ENCODE measurements at places on chromosomes 2 and 18.
A peak's percentile ranks its signal among the peaks of the same experiment; 100 is the strongest.

GRCh38 chr18:79440316-79441110 lies 44.8 kb downstream of the NFATC1 start:
- DNase-seq = no peak

GRCh38 chr2:4831751-4832150 lies 860.4 kb upstream of the SOX11 start:
- no peak for DNase-seq

DNA sequence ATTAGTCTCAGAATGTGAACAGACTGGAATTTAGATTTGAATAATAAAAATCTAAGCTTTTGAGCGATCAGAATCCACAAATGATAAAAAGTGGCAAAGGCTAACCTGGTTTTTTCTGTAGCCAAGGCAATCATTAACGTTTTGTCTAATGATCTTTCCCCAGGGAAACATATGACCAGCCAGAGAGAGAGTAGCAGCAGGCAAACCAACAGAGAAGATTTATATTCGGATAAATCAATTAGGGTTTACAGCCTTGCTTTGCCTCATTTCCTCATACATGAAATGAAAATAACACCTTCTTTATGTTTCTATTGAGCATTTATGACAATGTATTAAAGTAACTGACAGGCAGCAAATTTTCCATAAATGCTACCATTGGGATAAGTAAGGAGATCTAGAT lies 14.5 kb downstream of the TIA1 start:
- DNase-seq = no peak

GRCh38 chr2:63581298-63581961 lies 6.8 kb downstream of the WDPCP start:
- DNase-seq = no peak

- no peak for DNase-seq
Measured at GRCh38 chr18:51726614-51727013, 529.1 kb upstream of the MEX3C start.

- peak; percentile 20 for DNase-seq
Measured at GRCh38 chr18:68035774-68036522, 519.4 kb upstream of the DSEL start.

GRCh38 chr2:119059287-119059686 lies 99.3 kb downstream of the C1QL2 start:
- DNase-seq = no peak

DNA sequence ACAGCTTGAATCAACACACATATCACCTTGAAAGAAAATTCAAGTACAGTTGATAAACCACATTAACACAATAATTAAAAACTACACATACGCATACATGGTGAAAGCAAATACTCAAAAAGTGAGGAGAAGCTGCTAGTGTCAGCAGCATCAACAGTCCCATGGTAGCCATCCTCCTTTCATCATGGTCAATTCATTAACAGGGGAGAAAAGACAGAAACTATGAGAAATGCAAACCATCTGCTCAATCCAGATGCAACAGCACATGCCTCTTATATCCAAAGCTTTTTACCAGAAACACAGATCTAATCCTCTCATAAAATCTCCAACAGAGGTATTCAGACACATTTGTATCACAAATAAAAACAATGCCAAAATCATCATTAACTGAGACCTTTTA lies 81.9 kb upstream of the CHRNA1 start:
- DNase-seq = peak; percentile 30

DNA sequence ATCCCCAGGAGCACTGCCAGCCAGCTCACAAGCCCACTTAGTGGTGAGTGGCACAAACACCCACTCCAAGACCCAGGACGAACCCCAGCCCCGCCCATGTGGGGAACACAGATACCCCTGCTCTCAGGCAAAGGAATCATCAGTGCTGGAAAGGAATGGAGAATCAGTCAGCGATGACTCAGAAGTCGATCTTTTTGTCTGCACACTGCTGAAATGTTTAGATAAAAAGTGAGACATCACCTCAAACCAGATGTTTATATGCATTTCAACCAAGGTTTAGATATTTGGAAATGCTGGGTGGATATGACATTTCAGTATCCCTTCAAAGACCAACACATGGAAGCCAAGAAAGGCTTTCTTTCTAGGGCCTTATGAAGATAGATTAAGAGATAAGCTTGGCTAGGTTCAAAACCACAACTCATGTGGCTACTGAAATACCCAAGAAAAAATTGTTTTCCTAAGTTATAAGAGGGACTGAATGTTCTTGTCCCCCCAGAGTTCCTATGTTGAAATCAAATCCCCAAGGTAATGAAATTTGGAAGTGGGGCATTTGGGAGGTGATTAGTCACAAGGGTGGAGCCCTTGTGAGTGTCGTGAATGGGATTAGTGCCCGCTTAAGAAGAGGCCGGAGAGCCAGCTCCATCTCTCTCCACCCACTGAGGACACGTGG lies 43.7 kb downstream of the POU3F3 start:
- peak; percentile 71 for DNase-seq

- no peak for DNase-seq
Measured at GRCh38 chr18:36905571-36905970, 76.6 kb downstream of the KIAA1328 start.

- peak; percentile 3 for DNase-seq
Measured at GRCh38 chr2:1136067-1136466, 185.4 kb downstream of the SNTG2 start.

- peak; percentile 97 for DNase-seq
Measured at GRCh38 chr18:28176948-28177827, at the start of gene CDH2. Gene CDH2, minus strand, starts transcription at chr18:28177130. Its CDS starts 108 bp downstream, at chr18:28177022.

- no peak for DNase-seq
Measured at GRCh38 chr2:43460174-43460546, 135.7 kb downstream of the THADA start.

DNA sequence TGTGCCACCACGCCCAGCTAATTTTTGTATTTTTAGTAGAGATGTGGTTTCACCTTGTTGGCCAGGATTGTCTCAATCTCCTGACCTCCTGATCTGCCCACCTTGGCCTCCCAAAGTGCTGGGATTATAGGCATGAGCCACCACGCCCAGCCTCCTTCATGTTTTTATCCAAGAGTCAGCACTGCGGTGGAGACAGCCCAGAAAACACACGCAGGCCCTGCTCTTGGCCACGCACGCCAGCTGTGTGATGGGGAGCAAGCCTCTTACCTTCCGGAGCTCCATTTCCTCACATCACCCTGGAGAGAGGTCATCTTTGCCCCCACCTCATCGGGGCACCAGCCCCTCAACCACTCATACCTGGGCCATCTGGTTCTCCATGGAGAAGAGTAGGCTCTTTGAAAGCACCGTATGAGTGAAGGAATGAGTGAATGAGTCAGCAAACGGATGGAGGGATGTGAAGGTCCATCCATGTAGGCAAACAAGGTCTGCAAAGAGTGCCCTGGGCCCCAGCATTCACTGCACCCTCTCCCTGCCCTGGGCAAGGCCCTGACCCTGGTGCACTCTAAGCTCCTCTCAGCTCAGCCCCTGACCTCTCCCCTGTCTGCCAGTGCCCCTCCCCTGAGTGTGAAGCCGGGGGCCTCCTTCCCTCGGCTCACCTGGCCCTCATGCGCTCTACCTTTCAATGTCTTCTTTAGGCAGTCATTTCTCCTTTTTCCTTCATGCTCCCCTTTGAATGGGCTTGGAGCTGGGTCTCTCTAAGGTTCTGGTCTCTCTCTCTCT lies 7.4 kb downstream of the GYPC start:
- no peak for DNase-seq

DNA sequence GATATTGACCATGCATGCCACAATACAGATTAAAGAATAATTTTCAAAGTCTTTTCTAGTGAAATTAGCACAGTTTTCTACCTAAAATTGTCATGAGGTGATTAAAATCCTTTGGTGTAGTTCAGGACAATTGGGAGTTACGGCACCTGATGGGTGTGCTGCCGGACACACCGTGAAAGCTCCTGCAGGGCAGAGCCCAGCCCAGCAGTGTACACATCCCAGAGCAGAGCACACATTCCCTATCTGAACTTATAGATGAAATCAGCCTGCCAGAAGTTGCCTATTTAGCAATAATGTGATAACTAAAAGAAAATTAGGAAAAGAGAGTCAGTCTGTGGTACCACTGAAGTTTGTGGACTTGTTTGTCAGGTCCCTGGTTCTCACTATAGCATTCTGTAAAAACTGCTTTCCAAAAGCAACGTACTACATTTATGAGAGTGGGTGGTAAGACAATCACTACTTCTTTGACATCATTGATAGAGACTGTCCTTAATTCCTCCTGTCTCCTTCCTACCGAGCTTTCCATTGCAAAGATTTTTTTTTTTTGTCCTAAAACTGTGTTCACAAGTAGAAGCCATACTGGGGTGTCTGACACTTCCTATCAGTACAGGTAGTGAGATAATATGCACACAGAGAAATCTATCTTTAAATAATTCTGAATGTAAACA lies 3.4 kb downstream of the CYTIP start:
- DNase-seq = no peak

DNA sequence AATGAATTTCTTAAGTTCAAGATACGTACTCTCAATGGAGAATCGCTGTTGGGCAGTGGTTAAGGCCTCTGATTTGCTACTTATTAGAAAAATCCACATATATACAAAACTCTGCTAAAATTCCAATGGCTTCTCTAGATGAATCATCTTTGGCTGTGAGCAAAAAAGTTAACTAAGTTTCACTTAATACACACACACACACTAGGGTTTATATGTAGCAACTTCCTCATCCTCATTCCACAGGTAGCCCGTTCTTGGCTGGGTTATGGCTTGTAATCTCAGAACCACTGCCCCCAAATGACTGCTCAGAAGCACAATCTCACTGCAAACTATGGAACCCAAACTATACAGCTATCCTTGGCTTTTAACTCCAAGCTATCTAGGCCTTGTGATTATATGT lies 99.7 kb downstream of the SMAD2 start:
- no peak for DNase-seq

GRCh38 chr2:141927536-141927935 lies 203.3 kb downstream of the LRP1B start:
- DNase-seq = peak; percentile 75

- DNase-seq = no peak
Measured at GRCh38 chr18:25231327-25231691, 120.7 kb downstream of the ZNF521 start.

GRCh38 chr2:237264480-237265219 lies 149.3 kb downstream of the COL6A3 start:
- peak; percentile 82 for DNase-seq

GRCh38 chr2:85806358-85807118 lies 52.7 kb downstream of the ATOH8 start:
- no peak for DNase-seq

DNA sequence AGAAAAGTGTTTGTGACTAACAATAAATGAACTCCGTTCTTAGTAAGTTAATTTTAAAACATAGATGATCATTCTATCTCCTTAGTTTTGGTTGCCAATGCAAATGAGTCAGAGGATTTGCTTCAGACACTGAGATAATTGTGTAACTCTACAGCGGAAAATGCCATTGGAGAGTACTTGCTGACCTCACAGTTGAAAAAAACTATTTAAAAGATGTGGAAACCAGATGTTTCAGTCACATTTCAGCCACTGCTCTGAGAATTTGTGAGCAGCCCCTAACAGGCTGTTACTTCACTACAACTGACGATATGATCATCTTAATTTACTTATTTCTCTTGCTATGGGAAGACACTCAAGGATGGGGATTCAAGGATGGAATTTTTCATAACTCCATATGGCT lies at the start of gene TNFAIP6:
TSS of gene TNFAIP6 (plus strand) at position 234 of the 400 bp plus-strand sequence. CDS start at position 309, 75 bp downstream.
- peak; percentile 96 for DNase-seq

- DNase-seq = peak; percentile 47
Measured at GRCh38 chr2:177239932-177240630, 24.4 kb downstream of the NFE2L2 start.

DNA sequence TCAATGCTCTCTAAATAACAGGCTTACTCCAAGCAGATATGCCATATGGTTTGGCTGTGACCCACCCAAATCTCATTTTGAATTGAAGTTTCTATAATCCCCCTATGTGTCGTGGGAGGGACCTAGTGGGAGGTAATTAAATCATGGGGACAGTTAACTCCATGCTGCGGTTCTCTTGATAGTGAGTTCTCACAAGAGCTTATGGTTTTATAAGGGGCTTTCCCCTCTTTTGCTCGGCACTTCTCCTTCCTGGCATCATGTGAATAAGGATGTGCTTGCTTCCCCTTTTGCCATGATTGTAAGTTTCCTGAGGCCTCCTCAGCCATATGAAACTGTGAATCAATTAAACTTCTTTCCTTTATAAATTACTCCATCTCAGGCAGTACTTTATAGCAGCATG lies 302.7 kb upstream of the ZC3H15 start:
- DNase-seq = no peak

DNA sequence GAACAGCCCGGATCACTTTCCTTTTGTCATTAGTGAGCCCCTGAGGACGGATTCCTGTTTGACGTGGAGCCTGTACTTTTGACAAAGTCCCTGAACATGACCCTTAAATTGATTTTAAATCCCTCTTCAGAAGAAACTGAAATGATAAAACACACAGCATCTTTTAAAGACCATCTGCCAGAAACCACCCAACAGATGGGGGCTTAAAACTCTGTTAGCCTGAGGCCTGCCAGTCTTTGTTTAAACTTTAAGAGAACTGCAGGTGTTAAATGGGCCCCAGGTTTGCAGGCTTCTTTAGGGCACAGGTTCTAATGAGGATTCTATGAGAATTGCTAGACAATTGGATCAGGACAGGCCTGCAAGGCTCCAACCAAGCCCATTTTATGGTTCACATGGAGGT lies 177.9 kb downstream of the ALK start:
- no peak for DNase-seq

DNA sequence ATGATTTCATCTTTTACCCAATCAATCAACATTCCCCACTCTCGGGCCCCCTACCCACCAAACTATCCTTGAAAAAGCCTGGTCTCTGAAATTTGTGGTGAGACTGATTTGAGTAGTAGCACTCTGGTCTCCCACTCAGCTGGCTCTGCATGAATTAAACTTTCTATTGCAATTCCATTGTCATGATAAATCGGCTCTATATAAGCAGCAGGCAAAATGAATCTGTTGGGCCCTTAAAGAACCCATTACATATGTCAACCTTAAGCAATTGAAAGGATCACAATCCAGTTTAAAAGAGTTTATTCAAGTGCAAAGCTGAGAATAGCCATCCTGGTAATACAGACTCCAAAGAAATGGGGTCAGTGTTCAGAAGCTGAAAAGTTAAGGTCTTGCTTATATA lies 68.2 kb downstream of the NEURL3 start:
- DNase-seq = no peak

DNA sequence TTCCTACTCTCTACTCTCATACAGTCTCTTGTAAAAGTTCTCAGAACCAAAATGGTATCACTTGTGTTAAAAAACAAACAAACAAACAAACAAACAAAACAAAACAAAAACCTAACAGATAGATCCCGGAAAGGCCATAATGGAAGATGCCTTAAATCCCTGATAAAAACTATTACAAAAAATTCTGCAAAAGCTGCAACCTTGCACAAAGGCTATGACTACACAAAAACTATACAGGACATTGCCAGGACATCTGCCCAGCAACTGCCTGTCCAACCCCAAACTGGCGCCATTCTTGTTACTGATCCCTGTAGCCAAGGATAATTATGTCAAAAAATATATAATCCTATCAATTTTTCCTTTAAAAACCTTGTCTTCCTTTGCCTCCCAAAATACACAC lies 36.3 kb upstream of the LONRF2 start:
- DNase-seq = no peak

GRCh38 chr2:70420143-70420542 lies 118.3 kb upstream of the FAM136A start:
- DNase-seq = no peak
